ENCODE measurements at places on chromosomes 1 and 21.
A peak's percentile ranks its signal among the peaks of the same experiment; 100 is the strongest.

- DNase-seq, result no peak
Observed at GRCh38 chr1:60227601-60228000, 154.0 kb upstream of the C1orf87 start.

DNA sequence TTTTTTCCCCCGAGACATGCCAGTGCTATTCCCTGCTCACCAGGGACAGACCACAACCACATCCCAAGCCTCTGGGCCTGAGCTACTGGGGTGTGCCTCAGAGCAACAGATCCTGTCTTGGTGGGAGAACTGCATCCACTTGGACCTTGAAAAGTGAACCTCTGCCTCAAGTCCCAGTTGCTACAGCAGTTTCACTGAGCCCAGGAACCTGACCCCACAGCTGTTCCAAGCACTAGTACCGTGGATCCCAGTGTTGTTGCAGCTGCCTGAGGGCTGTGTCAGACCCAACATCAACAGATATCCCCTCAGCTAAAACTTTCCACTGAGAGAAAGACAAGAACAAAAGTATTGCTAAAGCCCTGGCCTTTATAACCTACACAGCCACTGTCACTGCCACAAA lies 373.0 kb downstream of the PLPP3 start:
- no peak for DNase-seq

DNA sequence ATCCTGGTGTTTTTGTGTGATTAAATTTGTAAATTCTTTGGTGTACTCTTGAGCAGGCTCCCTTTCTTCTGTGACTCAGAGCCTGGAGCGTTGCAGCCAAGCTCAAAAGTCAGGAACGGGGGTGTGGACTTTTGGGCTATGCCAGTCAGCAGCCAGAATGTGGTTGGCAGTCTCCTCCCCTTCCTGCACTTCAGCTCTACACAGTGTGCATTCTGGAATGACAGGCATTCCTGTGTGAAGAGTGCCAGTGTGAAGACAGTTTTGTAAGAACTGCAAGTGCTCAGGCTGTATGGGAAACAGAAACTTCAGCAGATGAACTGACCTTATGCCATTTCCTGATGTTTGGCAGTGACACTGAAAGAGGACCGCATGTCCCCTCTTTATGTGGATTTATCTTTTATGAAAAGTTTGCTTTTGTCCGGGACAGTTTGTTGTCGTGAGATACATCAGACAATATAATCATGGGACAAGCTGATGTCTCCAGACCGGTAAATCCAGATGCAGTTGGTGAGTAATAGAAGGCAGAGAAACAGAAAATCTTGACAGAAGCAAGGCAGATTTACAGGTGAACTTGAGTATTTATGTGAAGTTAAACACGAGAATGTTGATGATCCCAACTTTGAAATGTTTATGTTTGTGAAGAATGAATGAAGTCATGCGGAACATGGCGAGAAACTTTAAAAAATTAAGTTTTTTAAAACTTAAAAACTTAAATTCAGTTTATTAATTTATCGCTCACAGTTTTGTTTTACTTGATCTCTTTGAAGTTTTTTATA lies 67.7 kb upstream of the RCC1 start:
- DNase-seq, result peak; percentile 97

GRCh38 chr1:17404034-17404684 lies 32.2 kb downstream of the PADI6 start:
- no peak for DNase-seq

GRCh38 chr21:17578162-17578561 lies 34.5 kb downstream of the BTG3 start:
- no peak for DNase-seq

DNA sequence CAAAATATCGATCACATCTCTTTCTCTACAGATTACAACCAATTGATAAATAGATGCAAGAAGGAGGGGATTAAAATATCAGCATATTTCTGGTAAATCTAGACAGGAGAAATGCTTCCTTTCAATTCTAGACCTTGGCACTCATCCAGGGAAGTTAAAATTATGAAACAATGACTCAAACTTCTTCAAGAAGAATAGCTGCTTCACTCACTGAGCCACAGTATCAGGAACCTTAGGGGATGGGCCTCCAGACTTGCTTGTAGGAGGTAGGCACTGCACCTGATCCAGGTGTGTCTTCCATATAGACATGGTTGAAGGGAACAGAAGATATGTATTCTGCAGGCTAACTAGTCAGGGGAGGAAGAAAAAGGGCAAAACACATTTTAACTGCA lies 9.8 kb downstream of the SLAMF7 start:
- DNase-seq, result peak; percentile 36

GRCh38 chr1:109467301-109467777 lies 993 bp downstream of the SYPL2 start:
- no peak for DNase-seq

GRCh38 chr1:213925531-213926182 lies 62.1 kb upstream of the PROX1 start:
- DNase-seq, result no peak

GRCh38 chr1:1162597-1163537 lies 10.8 kb upstream of the TTLL10 start:
- DNase-seq, result no peak

DNA sequence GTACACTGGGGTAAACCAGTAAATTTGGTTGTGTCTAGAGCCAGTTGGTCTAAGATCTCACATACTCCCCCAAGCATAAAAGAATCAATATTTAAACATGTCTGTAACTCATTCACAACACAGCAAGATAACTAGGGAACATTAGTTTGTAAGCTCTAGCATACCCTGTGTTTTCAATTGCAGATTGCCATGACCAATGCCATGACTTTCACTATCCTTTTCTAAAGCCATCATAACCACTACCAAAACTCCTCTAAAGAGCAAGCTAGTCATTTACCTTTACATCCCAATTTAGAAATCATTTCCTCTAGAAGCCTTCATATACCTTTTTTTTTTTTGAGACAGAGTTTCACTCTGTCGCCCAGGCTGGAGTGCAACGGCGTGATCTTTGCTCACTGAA lies 56.5 kb upstream of the PLA2G4A start:
- DNase-seq, result no peak

DNA sequence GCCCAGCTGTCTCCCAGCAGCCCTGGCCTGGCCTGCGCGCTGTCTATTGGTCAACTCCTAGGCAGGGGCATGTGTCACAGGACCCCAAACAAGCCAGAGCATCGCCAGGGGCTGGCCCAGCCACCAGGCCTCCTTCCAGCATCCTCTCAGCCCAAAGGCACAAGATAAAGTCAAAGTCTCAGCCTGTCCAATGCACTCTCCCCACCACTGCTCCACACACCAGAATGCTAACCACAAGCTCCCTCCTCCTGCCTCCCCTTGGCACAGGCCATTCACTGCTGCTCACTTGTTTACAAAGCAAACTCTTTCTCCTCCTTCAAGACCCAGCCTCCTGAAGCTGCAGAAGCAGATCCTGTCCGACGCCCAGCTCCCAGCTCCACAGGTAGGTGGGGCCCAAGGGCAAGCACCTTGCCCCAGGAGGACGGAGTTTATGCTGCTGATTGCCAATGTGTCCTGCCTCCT lies 133.4 kb downstream of the DMRTB1 start:
- DNase-seq, result no peak

GRCh38 chr1:24873148-24873547 lies 56.9 kb downstream of the RUNX3 start:
- no peak for DNase-seq

DNA sequence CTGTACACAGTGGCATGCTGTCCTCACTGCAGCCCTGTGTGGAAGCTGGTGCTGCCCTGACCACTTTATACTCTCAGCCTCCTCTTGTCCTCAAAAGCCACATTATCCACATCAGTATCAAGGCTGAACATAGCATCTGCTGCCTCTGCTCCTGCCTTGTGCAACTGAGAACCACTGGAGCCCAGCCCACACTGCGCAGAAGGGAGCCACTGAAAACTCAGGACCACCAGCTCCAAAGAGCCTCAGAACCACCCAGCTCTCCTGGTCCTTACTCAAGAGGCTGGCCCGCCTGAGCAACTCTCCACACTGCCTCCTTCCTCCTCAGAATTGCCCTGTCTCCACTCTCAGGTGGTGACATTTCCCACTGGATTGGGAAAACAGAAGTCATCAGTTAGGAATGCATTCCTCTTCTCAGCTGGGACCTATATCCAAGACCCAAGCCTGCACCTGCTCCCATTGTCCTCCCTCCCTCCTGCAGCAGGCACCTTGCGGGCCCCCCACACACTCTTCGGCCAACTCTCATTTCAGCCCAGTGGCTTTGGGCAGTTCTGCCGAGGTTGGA lies 7.0 kb upstream of the KISS1 start:
- DNase-seq, result no peak

DNA sequence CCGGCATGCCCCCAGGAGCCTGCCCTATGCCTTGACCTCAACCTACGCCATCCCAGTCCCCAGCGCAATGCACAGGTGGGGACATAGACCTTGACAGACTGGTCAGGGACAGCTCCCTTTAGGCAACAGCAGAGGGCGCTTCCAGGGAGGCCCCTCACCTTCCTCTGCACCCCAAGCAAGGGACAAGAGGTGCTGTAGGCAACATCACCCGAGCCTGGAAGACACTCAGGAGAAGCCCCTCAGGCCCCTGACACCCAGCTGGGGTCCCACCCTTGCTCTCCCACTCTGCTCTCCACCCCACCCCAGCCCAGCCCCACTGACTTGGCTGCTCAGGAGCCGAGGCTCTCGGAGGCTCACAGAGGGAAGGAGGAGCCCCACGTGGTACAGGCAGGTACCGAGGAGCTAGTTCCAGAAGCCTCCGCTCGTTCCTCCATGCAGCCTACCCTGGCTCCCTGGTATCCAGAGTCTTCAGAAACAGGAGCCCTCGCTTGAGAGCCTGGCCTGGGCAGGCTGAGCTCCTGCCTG lies 2.4 kb upstream of the WNT3A start:
- peak; percentile 8 for DNase-seq

DNA sequence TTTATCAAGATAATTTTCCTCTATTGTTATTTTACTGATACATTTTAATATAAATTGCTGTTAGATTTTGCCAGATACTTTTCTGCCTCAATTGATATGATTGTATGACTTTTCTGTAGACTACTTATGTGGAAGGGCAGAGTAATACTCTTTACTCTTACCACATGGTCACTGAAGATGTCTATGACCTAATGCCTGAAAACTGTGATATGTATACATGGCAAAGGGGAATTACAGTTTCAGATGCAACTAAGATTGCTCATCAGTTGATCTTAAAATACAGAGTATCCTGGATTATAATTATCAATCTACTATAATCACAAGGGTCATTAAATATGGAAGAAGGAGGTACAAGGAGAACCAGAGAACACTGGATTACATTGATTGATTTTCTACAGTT lies 1528.0 kb downstream of the BRINP3 start:
- no peak for DNase-seq

- DNase-seq, result no peak
Observed at GRCh38 chr1:228900886-228901392, 165.7 kb downstream of the RHOU start.

GRCh38 chr1:178648151-178648550 lies 76.9 kb upstream of the RALGPS2 start:
- no peak for DNase-seq

DNA sequence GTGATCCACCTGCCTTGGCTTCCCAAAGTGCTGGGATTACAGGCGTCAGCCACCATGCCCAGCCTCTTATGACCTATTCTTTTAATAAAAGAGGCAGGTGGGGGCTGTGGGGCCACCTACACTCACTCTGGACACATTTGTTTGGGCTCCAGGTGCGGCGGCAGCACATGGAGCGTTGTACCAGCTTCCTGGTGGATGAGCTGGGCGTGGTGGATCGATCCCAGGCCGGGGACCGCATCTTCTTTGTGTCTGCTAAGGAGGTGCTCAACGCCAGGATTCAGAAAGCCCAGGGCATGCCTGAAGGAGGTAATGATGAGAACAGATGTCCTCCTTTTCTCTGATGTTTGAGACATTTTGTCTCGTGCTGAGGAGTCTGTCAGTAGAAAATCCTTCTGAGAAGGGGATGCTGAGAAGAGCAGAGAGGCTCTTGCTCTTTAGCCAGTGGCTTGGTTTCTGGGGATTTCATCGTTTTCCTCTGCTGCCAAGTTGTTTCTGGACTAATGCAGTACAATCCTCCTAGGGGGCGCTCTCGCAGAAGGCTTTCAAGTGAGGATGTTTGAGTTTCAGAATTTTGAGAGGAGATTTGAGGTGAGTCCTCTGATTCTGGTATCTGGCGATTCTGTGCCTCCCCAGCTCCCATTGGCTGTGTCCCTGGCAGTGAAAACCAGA lies 17.9 kb upstream of the MIIP start:
- peak; percentile 43 for DNase-seq

DNA sequence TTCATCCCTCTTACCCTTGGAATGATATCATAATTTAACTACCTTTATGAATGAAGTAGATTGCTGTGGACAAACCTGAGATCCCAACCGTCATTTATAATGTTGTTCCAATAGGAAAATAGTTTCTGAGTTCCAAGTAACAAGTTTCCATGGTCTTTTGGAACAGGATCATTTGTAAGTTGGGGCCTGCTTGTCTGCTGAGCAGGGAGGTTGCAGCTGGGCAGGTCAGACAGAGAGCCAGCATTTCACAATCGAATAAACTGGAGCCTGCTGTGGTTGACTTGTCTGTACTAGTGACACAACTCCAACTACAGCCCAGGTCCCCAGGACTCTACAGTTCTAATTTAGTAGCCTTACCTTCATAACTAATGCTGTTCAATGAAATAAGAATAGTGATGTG lies 18.6 kb upstream of the RALGPS2 start:
- DNase-seq, result no peak

DNA sequence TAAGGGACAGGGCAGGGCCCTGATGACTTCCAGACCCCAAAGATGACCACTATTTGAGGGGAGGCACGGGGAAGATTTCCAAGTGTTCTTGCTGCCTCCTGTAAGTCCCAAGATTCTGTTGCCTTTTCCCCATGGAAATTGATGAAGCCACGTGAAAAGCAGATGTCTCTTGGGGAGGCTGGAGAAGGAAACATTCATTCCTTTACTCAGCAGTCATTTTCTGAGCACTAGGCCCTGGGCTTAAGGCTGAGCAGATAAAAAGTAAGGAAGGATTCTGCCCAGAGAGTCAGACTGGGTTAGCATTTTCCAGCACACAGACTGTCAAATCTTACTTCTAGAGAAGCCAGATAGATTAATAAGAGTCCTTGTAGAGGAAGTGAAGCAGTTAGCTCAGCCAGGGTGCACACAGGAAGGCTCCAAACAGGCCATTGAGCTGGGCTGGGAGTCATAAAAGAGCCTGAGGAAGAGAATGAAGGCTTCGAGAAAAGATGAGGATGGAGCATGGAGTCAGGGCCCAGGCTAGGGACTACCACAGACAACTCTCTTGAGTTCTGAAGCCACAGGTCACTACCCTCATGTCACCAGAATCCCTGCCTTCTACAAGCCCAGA lies 10.1 kb downstream of the EXTL1 start:
- no peak for DNase-seq

DNA sequence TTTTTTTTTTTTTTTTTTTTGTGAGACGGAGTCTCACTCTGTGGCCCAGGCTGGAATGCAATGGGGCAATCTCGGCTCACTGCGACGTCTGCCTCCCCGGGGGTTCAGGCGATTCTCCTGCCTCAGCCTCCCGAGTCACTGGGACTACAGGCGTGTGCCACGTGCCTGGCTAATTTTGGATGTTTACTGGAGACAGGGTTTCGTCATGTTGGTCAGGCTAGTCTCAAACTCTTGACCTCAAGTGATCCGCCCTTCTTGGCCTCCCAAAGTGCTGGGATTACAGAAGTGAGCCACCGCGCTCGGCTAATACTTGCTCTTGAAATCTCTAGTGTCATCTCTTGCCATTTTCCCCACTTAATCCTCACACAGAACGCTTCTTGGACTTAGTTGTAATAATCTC lies 1.1 kb upstream of the SYCP1 start:
- no peak for DNase-seq

Measured in Kasumi-1 (cell line).